Hematopoietic multipotent progenitor cell treated with erythropoietin and hydrocortisone succinate and interleukin-3 and kit ligand, for 15 days (in vitro differentiated cells): ENCODE measurements at places on chromosomes 1 and 21.
A peak's percentile ranks its signal among the peaks of the same experiment; 100 is the strongest.

DNA sequence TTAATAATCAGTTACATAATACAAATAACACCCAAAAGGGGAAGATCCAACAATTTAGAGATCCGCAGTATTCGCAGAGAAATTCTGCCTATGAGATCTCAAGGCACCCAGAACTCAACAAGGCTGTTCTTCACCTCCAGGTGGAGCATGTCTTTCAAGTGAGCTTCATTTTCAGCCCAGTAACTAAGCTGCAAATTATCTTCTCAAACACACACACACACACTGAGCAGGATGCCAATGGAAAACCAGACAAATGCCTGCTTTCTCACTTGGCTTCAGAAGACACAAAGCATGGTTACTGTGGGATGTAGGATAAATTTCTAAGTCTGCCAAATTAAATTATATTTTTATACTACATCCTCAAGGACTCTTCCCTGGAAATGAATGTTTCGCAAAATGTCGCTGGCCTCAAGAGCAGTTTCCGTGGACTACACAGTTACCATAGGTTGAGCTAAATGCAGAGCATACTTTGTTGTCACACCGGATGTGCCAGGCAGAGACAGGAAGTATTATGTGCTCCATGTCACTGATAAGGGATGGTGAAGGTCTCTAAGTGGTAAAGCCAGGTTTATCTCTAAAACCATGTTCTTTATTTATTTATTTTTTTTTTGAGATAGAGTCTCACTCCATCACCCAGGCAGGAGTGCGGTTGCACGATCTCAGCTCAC is 30.3 kb downstream of the UBR4 start:
- peak; percentile 67 for DNase-seq

DNA sequence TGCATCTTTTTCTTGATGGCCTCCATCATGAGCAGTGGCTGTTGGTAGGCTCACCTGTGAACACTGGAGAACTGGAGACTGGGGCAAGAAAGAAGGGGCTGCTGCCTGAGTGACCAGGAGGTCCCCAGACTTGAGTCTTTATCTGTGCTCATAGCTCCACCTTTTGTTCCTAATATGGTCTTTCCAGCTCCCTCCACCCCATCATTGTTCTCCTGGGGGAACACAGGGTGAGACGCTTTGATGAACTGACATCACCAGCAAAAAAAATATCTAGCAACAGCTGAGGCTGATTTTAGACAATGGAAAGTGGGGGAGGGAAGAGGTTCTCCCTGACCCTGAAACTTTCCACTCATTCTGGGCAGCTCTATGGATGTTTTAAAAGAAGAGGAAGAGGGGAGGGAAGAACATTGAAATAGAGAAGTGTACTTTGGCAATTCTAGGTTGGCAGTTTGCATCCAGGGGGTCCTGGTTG is at the start of gene TPM3:
Gene TPM3, minus strand, starts transcription at position 111 of the 472 bp plus-strand sequence. Its CDS starts 82 bp downstream, at position 29.
- DNase-seq = no peak

DNA sequence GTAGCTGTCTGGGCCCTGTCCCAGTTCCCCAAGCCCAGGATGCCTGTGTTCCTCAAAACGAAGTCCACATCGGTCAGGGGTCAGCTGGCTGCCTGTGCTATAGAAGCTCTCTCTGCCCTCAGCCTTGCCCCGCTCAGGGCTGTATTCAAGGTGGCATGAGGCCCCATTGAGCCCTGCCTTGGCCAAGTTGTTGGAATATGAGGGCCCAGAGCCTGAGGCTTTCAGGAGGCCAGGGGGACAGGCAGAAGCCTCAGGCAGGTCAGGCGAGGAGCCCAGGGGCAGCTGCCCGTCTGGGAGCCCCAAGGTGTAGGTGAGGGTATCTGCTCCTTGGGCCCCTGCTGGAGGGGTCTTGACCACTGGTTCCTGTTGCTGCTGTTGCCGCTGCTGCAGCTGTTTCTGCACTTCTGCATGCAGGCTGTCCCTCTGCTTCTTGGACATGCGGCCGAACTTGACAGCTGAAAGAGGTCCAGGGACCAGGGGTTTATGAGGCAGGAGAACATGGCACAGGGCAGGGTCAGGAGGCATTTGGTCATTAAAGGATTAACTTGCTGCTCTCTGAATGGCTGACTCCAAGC is 9.8 kb upstream of the LINGO4 start:
- no peak for DNase-seq

GRCh38 chr1:81459043-81459442 is 341.7 kb upstream of the ADGRL2 start:
- DNase-seq = no peak

DNA sequence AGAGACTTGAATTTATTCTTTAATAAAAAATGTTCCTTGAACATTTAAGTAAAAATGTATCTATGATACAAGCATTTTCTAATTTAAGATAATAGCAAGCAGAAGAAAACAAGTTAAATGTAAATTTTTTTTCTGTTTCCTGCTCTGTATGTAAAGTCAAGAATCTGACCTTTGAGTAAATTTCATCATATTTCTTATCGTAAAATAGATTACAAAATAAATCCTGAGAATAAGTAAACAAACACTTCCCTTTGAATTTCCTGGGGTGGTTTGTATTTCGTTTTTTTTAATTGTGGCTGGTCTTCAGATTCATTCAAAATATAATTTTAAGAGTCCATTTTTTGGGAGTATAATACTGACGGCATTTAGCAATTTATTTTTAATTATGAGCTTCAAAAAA is 77.6 kb downstream of the POU2F1 start:
- DNase-seq = no peak

GRCh38 chr1:102435483-102435882 is 438.8 kb upstream of the OLFM3 start:
- DNase-seq = no peak

- DNase-seq = no peak
Observed at GRCh38 chr1:201566933-201567801, 28.2 kb downstream of the NAV1 start.

DNA sequence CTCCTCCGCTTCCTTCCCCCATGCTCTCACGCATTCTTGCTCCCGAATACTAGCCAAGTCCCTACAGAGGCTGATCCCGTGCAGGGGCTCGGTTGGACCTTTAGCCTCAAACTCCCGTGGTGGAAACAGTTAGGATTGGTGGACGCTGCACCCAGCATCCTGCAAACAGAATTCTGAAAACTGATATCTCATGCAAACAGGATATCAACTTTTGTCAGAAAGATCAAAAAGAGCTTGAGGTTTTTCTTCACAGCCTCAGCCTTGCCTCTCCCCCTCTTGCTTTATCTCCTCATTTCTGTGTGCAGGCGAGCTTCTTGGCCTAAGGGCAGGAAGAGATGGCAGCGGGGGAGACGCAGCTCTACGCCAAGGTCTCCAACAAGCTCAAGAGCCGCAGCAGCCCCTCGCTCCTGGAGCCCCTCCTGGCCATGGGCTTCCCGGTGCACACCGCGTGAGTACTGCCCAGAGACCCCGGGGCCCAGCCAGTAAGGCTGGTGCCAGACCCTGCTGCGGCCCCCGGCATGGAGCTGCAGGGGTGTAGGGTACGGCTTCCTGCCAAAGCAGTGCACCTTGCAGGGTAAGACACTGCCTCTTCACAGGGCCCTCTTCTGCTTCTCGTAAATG is at the start of gene UBASH3A:
Gene UBASH3A, plus strand, starts transcription at position 292 of the 621 bp plus-strand sequence. Its CDS starts 44 bp downstream, at position 336.
- DNase-seq = peak; percentile 32

DNA sequence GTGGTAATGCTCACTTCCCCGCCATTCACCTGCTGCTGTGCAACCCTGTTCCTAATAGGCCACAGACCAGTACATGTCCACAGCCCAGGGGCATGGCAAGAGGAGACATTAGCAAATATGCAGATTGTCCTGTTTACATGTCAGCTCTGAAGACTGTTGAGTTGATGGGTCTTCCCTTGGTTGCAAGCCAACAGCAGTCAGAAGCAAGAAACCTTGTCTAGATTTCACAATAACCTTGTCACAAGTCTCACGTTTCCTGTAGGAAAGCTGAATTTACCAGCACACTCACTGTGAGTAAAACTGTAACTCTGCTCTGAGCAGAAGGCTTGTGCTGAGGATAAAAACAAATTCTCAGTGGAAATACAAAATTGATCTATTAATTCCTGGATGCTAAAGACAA is 195.1 kb downstream of the HLX start:
- DNase-seq = no peak

DNA sequence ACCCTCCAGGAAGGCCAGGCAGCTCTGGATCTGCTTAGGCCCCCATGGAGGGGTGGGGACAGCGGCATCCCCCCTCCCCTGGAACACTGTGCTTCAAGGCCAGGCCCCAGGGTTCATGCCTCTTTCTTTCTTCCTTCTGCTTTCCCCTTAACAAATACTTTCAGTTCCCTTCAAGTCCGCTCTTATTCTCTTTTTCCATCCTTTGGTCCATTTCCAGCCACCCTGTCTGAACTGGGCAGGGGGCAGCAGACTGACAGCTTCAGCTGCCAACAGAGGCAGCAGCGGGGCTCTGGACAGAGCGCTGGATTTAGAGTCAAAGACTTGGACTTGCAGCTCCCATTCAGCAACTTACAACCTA is 1.1 kb upstream of the CD244 start:
- no peak for DNase-seq

GRCh38 chr1:183033205-183033604 is 10.0 kb downstream of the LAMC1 start:
- no peak for DNase-seq

DNA sequence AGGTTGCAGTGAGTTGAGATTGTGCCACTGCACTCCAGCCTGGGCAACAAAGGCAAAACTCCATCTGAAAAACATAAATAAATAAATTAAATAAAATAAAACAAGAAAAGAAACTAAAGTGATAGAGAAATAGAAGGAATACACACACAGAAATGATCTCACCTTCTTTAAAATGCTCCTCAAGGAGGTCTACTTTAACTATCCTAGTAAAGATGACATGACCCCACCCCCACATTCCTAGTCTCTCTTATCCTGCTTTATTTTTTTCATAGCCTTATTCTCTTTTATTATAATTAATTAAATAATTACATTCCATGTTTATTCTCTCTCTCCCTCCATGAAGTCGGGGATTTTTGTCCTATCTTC is 18.0 kb upstream of the CR1L start:
- no peak for DNase-seq

DNA sequence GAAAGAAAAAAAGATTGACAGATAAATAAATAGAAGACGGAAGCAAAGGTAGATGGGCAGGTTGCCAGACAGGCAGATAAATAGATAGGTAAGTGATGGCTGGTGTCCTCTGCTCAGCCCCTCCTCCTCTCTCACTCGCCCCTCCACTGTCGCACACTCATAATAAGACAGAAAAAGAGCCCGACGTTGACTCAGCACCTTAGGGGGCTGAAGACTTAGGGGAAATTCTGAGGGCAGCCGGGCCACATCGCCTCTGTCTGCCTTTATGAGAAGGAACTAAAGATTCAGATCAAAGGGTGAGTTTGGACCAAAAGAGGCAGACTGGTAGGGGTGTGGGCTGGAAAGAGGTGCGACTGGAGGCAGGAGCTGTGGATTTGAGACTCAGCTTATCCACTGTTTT is 158.1 kb upstream of the IGSF21 start:
- no peak for DNase-seq

DNA sequence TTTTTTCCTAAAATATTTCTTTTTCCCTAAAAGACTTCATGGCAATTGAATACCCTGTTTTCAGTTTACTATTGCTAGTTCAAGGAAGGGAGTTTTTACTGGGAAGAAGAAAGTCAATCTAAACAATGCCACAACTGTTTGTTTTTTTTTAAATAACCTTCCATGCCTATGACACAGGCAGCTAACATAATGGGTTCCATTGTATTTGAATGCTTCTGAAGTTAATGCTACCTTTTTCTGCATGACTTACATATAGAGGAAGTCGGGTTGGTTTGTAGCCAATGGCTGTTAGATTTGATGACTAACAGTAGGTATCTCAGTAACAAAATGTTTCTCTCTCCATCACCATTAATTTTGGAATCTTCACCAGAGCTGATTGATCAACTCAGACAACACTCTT is 134.0 kb downstream of the KIF26B start:
- no peak for DNase-seq

DNA sequence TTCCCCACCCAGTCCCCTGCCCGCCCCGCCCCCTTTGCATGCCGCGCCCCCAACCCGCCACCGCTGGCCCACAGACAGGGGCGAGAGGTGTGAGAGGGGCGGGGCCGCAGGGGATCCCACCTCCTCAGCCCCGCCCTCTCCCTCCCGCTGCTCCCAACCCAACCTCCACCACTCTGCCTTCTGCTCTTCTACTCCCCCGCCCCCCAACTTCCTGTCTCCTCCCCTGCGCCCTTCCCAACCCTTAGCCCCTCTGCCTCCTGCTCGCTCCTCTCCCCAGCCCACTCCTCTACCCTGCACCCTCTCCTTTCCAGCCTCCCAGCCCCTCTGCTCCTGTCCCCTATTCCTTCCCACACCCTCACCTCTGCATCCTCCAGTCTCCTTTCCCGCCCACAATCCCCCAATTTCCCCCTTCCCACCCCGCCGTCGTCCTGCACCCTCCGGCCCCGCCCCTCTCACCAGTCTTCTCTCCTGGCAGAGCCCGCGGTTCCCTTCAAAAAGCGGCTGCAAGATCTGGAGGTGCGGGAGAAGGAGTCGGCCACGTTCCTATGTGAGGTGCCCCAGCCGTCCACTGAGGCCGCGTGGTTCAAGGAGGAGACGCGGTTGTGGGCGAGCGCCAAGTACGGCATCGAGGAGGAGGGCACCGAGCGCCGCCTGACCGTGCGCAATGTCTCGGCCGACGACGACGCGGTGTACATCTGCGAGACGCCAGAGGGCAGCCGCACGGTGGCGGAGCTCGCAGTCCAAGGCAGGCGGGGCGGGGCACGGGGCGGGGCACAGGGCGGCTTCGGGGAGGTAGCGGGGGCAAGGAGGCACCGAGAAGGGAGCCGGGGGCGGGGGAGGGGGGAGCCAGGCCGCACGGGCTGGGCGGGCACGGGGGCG is 5.4 kb downstream of the OBSCN start:
- DNase-seq = peak; percentile 90

DNA sequence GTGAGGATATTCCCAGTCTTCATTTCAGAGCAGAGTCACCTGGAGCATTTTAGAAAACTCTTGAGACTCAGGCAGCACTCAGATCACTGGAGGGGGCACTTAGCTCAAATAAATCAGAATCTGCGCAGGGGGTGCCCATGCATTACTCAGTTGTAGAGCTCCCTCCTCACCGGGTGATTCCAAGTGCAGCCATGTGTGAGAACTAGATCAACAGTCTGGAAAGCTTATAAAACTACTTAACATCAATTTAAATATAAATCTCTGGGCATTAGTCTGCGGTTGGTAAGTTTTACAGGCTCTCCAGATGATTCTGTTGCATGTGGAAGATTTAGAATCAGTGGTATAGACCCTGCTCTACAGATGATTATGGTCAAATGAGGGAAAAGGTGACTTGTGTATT is 128.6 kb downstream of the ST6GALNAC3 start:
- no peak for DNase-seq
